Retina (tissue), 1 donor: ENCODE measurements at places on chromosomes 4 and X.

DNA sequence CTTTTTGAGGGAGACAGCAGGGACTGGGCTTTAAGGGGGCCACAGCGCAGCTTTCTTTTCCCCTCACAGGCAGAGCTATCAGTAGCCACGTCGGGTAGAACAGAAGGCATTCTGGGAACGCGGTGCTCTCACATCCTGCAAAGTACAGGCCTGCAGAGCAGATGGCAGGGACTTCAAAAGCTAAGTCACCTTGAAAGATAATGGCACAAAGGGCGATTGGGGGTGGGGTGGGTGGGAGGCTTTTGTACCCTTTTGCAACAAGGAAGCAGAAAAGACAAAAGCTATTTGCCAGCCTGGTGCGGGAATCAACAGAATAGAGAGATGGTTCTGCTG, 93.9 kb downstream of the PHKA2 start:
- no peak for DNase-seq

- no peak for DNase-seq
Observed at GRCh38 chr4:4256799-4257198, 8.8 kb upstream of the TMEM128 start.

- DNase-seq, result no peak
Observed at GRCh38 chrX:68121835-68122234, 311.5 kb downstream of the OPHN1 start.

GRCh38 chr4:165368114-165368513, 10.7 kb upstream of the CPE start:
- no peak for DNase-seq

- DNase-seq, result no peak
Observed at GRCh38 chrX:110180928-110181310, 137.0 kb downstream of the AMMECR1 start.

DNA sequence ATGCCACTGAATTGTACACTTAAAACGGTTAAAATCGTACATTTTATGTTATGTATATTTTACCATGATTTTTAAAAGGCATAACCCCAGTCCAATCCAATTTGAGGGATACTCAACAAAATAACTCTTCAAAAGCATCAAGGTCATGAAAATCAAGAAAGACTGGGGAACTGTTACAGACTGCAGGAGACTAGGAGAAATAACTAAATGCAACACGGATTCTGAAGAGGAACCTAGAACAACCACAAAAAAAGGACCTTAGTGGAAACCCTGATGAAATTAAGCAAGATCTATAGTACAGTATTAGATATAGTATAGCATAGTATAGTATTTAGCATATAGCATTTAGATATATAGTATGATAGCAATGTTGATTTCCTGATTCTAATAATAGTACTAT, 26.8 kb downstream of the SH3KBP1 start:
- DNase-seq, result no peak

DNA sequence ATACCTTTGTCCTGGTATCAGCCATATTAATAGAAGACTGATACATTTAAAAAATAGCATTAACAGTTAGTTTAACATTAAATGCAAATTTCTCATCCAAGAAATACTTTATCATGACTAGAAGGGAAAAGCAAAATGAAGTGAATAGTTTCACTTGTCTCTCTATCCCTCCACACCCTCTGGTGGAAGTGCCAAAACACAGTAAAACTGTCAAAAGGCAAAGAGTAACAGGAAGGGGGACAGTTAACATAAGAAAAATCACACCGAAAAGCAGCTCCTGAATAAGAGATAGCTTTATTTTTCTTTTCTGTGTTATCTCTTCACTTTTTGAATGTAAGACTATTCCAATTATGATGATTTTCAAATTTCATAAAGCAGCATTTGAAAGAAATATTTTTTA, 187.2 kb downstream of the FBXW7 start:
- DNase-seq, result no peak

GRCh38 chr4:112219826-112220366, 11.7 kb upstream of the AP1AR start:
- no peak for DNase-seq

DNA sequence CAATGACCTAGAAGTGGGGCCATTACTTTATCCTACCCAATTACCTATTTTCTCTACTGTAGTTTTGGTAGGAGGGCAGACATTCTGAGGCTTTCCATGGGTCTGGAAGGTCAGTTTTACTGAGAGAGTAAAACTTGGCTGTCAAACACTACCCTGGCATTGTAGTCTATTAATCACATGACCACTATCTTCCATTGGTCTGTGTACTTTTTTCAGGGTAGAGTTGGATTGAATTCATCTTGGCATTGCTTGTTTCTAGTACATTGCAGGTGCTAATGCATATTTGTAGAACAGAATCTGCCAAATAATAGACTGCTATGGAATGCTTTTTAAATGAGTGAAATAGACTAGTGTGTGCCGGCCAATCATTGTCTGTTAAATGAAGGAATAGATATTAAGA, 271.9 kb downstream of the STIM2 start:
- DNase-seq, result no peak

DNA sequence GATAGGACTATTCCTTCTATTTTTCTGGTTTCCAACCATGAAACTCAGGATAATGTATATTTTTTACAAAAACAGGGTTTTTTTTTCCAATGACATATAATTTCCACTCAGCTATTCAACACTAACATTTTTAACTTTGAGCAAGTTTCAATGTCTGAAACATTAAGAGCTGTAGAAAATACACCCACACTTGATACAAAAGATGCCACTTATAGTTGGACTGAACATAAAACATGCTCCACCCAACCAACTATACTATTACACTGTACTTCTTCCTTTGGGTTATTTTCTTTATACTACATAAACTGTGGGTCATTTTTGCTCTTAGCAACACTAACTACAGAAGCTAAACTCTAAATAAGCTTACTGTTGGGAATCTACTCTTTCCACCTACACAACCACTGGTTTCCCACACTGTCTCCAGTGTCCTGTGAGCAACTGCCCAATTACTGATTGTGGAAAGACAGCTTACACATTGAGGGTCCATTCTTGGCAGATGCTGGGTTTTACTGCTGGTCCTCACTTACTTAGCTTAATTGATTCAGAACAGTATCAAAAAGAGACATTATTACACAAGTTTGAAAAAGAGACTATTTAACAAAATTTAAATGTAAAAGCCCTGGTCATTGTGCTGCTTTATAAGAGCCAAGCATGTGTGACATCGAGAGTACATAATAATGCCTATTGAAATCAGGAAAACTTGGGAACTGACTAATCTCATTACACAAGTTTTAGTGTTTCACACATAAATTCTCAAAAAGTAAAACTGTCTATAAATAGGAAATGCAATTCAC, 6.3 kb downstream of the AMMECR1 start:
- DNase-seq, result no peak

DNA sequence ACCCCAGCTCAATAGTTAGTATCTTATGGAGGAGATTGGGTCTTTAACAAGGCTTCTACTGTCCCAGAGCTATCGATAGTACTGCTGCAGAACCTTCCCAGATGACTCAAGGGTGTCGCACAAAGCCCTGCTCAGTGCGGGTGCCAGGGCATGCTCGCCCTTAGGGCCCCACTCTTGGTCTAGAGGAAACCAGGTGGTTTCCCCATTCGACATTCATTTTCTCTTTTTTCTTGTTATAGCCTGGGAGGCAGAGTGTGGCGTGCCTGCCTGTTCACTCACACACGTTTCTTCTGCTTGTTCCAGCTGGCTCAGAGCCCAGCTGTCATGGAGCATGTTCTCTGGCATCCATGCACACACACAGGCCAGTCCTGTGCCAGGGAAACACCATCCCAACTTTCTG, 144.5 kb downstream of the SMIM20 start:
- no peak for DNase-seq

DNA sequence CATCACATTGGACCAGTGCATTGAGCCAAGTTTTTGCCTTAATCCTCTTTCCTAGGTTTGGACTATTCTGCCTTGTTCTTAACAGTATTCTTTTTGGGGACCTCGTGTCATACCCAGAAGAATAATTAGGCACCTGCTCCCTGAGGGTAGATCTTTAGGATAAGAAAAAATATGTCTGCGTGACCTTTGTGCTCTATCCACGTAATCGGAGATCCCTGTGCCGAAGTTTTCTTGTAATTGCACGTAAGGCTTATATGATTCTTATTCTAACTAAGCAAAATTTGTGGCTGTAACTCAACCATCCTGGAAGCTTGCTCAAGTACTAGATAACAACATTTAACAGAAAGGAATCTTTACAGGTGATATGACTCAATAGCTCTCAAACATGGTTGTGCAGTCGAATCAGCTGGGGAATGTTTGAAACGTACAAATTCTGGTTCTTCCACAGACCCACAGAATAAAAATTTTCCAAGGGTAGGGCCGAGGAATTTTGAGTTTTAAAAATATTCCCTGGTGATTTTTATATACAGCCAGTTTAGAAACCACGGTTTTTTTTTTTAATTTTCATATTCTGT, 344.3 kb downstream of the GBA3 start:
- DNase-seq, result no peak

DNA sequence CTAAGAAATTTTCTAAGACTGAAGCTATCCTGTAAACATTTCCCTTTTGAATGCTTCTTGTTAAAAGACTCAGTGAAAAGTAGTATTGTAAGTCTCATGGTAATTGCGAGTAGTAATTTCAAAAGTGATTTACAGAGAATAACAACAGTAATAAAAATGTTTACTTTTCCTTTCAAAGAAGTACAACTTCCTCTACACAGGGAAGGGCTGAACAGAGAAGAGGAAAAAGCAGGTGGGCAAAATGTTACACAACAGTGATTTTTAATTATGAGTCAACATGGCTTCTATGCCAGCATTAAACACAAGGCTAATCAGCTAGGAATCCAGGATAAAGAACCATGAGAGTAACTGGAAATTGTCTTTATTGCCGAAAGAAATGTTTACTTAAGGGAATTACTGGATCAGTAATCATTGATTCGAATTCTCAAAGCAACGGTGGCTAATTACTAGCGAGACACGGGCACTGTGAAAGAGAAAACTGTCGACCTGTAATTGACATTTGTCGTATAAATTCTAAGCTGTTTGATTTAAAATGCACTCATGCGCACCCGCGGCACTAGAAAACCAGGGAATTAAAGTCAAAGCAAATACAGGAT, 15.4 kb downstream of the UTP3 start:
- DNase-seq, result no peak

DNA sequence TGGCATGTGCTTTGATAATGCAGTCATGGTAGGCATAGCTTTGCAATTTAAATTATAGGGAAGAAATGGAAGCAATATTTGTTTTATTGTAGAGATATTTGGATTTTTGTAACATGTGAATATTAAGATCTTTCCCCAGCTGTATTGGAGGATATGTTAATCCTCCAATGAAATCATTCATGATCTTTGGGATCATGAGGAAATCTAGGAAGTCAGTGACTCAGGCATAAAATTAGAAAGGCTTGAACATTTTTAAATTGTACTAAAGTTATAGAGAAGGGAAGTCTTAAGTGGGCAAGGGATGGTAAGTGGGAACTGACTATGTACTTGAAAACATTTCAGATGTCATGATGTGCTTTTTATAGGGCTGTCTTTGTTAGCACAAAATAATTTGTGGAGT, 46.8 kb downstream of the FIP1L1 start:
- no peak for DNase-seq

DNA sequence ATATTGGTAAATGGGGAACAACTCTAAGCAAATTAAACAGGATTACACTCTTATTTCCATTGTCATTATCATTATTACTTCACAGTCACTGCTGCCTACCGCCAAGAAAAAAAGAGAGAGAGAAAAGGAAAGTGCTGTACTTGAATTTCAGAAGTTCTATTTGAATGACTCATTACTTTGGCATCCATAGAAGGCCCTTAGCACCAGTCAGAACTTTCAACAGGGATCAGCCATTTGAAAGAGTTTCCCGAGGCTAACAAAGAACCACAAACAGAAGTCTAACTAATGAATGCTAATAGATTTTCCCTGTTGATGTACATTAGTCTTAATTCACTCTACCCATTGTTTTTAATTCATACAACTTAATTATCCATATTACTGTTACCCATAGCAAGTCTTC, 116.3 kb downstream of the SHROOM4 start:
- no peak for DNase-seq

GRCh38 chrX:23937100-23937499, 29.3 kb downstream of the CXorf58 start:
- DNase-seq, result no peak

- no peak for DNase-seq
Observed at GRCh38 chr4:4685810-4686795, 144.3 kb upstream of the STX18 start.

- no peak for DNase-seq
Observed at GRCh38 chr4:188341428-188341827, 202.2 kb downstream of the TRIML1 start.

DNA sequence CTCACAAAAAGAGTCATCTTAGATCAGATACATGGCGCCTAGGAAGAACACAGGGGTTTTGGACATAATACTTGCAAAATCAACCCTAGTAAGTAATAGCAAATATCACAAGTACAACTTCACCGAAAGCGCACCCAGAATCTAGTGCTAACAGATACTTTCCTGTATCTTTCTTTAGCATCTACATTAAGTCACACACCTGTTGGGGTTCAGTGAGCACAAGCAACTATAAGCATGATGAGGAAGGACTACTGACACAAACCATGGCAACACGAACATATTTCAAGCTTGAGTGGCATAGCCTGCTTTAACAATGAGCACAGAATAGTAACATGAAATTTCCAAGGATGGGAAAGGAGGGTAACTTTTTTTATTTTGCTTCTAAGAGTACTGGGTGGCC, 116.1 kb downstream of the GPC3 start:
- DNase-seq, result no peak

GRCh38 chr4:2651546-2651945, 104.6 kb downstream of the TNIP2 start:
- no peak for DNase-seq

GRCh38 chrX:106397788-106398538, 213.8 kb upstream of the RADX start:
- no peak for DNase-seq

DNA sequence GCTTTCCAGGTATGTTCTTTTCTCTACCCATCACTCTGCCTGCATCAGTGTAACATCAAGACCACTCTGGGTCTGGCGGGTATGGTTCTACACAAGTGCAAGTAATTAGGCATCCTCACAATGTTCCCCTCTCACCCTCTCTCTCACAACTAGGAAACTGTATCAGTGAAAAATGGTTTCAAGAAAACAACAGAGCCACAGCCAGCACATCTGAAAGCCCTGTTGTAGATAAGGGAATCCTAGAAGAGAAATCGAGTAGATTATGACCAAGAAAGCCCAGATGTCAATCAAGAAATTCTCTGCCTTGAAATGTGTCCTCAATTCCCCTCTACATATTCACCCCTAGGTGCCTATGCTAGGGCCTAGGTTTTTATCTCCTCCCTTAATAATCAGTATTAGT, 281.3 kb upstream of the ANKRD50 start:
- DNase-seq, result no peak

GRCh38 chr4:117515921-117516320, 430.5 kb upstream of the TRAM1L1 start:
- DNase-seq, result no peak
